ENCODE measurements at places on chromosomes 7 and 10.

GRCh38 chr10:53534428-53534827 is 761.8 kb upstream of the MBL2 start:
- DNase-seq, result no peak

- no peak for DNase-seq
Measured at GRCh38 chr10:114239117-114239993, at the start of gene VWA2. VWA2 (plus strand) TSS chr10:114239254; CDS start chr10:114248714, 9,460 bp downstream.

GRCh38 chr10:100043796-100044195 is 34.0 kb upstream of the DNMBP start:
- DNase-seq, result no peak

GRCh38 chr10:113648478-113648877 is 15.4 kb downstream of the NRAP start:
- DNase-seq, result no peak

GRCh38 chr7:75868153-75868552 is 10.7 kb upstream of the RHBDD2 start:
- no peak for DNase-seq

GRCh38 chr10:5105626-5106025 is 11.4 kb downstream of the AKR1C3 start:
- DNase-seq, result no peak

DNA sequence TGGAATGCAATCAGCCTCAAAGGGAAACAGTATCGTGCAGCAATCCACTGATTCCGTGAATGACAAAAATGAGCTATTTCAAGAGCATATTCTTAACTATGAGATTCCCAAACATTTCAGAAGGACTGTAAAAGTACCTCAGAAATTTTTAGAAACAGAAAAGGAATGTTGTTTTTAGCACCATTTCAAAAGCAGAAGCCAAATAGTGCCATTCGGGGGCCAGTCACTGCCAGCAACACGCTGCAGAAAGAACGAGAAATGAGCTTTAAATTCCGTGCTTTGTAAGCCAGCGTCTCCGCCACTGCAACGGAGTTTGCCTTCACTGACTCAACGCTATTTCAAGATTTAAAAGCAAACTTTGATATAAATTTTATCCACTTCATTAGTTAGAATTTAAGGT is 6.3 kb downstream of the NUDT5 start:
- no peak for DNase-seq

GRCh38 chr7:101767544-101767943 is 49.9 kb upstream of the CUX1 start:
- DNase-seq, result no peak

GRCh38 chr10:112969131-112969530 is 19.1 kb downstream of the TCF7L2 start:
- DNase-seq, result no peak

- no peak for DNase-seq
Measured at GRCh38 chr7:150379441-150380379, 580 bp downstream of the ZNF775 start.
